ENCODE measurements at places on chromosomes 4 and X.

DNA sequence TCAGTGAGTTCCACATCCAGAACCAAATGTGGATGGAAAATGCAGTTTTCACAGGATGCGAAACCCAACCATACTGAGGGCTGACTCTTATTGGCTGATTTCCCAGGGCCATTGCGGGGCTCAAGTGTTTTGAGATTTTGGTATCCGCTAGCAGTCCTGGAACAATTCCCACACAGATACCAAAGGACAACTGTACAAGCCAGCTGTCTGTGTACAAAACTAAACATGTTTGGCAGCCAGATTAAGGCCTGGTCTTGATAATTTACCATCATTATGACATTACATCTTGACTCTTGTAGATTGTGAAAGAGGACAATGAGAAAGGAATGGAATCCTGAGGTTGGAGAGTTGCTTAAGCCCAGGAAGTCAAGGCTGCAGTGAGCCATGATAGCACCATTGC lies 121.9 kb downstream of the DKK2 start:
- DNase-seq = no peak

- no peak for DNase-seq
These were observed 202.8 kb downstream of the SHROOM3 start for GRCh38 chr4:76637712-76638361.

DNA sequence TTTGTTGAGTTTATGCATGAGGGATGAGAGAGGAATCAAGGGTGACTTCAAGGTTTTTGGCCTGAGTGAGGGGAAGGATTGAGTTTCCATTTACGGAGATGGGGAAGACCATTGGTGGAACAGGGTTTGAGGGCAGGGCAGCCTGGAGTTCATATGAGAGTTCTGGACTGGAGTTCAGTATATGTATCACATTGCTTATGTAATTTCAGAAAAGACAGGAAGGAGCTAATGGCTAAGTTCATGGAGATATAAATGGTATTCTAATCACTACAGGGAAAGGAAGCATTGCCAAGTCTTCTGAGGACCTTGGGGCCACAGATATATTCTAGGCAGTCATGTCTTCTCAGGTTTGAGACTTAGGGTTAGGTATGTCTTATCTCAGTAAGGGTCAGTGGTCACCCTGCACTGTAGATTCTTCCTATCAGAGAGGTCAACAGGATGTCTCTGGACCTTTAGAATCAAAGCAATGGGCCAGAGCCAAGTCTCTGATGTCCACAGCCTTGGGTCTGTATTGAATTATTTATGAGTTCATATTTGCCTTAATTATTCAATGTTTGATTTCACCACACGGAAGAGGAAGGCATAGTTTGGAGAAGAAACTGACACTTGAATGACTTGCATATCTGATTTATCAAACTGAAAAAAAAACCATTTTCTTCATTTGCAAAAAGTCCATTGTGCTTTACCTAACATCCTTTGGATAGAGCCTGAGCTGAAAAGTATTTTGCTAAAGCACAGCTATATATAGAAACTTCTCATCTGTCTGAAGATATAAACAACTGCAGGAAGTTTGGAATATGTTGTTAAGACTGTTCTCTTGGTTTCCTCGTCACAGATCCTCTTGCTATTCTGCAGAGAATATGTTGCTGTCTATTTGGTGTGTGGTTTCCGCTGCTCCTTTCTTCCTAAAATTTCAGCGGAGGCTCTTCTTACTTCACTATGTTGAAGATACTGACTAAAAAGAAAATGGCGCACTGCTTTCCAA lies 139.5 kb downstream of the PDGFRA start:
- no peak for DNase-seq

DNA sequence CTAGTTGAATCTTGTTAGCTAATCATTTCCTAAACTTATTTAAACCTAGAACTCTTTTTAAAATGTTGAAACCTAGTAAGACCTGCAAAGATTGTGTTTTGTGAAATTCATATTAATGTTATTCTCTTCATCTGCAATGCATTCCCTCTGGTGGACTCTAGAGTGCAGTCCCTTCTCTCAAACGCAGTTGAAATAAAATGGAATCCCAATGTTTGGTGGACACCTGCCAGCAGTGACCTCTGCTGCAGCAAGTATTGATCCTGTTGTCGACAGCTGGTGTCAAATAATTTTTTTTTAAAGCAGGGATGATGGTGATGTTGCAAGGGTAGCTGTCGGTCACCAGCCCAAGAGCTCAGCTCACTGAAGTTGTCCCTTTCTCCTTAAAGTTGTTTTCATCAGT lies 492.0 kb downstream of the ZIC3 start:
- DNase-seq = no peak

All from dorsolateral prefrontal cortex (tissue), 122 donors.